Retinal pigment epithelial cell (primary cell): ENCODE measurements at places on chromosomes 7 and 10.
A peak's percentile ranks its signal among the peaks of the same experiment; 100 is the strongest.

GRCh38 chr7:25863729-25864110, 288.3 kb upstream of the NFE2L3 start:
- DNase-seq: no peak

DNA sequence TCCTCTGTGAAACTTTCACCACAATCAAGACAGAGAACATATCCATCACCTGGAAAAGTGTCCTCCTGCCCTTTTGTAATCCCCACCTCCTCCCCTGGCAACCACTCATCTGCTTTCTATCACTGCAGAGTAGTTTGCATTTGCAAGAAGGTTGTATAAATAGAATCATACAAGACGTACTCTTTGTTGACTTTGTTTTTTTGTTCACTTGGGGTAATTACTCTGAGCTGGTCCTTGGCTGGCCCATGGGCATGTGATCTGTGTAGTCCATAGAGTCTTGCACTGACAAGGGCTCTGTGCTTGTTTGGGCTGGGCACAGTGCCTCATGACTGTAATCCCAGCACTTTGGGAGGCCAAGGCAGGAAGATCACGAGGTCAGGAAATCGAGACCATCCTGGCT, 7.8 kb upstream of the HACD1 start:
- DNase-seq: no peak

GRCh38 chr7:116455499-116455898, 44.0 kb upstream of the CAV2 start:
- no peak for DNase-seq

- DNase-seq: no peak
Measured at GRCh38 chr7:152979376-152979775, 219.8 kb downstream of the ACTR3B start.

DNA sequence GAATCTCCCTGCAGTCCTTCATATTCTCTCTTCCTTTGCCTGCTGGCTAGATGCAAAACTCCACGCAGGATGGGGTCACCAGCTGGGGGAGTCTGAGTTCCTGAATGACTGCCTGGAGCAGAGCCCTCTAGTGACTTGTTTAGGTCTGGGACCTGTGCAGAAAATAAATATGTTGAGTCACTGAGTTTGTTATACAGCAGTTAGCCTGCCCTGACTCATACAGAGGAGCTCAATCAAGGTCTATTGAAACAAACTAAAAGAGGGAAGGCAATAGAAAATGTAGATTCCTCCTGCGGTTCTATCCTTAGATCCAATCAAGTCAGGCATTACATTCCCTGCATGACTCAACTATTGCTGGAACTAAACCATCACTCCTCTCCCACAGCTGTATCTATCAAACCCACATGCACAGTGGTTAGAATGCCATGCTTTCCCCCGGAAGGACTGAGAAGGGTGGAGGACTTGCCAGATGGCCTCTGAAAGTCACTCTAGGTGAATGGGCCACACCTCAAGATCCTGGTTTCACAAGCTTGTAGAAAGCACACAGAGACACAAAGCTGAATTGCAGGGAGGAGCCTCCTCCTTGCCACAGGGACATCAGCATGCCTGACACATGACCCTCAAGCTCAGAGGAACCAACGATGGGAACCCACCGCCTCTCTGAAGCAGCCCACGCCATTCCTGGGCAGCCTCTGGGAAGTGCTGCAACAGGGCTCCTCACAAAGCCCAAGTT, 73.9 kb downstream of the SH3PXD2A start:
- no peak for DNase-seq

GRCh38 chr7:36207451-36208291, 54.6 kb downstream of the EEPD1 start:
- no peak for DNase-seq

- no peak for DNase-seq
Measured at GRCh38 chr10:12876266-12876665, 125.2 kb downstream of the CCDC3 start.

DNA sequence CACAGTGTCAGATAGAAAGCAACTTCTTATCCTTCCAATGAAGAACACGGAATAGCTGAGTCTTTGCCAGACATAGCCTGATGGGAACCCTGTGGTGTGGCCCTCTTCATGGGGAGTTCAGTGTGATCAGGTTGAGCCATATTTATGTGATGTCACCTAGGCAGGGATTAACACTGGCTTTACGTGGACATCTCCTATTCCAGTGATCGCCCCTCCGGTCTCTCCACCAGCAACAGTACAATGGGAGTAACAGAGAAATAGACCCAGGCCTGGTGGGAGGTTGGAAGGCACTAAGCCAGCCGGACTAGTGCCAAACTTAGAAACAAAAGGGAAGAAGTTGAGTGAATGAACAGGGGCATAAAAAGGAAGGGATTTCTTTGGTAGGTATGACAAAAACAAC, 358.1 kb downstream of the PRPF18 start:
- no peak for DNase-seq

DNA sequence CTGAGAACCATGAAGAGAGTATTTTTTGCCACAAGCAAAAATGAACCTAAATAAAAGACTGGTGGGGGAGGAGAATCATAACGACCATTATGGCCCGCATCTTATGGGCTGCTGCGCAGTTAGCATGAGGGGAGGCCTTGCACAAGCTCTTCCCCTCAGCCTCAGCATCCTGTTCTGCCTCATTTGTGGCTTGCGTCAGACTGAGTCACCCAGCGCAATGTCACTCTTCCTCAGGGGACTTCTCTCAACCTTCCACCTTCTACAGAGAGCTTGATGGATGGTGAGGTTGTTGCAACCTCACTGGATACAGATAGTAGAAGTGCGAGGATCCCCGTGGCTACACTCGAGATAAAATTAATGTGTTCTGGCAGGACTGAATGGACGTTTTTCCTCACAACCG, 16.8 kb upstream of the GPR15LG start:
- no peak for DNase-seq

GRCh38 chr7:38463277-38464225, 167.6 kb downstream of the AMPH start:
- DNase-seq: no peak

GRCh38 chr7:42083284-42083683, 153.7 kb downstream of the GLI3 start:
- no peak for DNase-seq

DNA sequence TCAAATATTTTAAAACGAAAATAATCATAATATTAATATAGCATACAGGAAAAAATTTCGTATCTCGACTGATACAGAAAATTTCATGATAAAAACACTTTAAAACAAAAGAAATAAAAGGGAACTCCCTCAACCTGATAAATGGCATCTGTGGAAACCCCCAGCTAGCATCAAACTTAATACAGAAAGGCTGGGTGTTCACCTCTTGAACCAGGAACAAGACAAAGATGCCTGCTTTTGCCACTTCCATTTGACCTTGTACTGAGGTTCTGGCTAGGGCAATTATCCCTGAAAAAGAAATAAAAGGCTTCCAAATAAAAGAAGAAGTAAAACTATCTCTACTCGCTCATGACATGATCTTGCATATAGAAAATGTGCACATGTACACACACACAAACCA, 2.5 kb upstream of the ALOX5 start:
- DNase-seq: no peak

GRCh38 chr7:45035893-45036292, 35.9 kb downstream of the CCM2 start:
- DNase-seq: no peak

DNA sequence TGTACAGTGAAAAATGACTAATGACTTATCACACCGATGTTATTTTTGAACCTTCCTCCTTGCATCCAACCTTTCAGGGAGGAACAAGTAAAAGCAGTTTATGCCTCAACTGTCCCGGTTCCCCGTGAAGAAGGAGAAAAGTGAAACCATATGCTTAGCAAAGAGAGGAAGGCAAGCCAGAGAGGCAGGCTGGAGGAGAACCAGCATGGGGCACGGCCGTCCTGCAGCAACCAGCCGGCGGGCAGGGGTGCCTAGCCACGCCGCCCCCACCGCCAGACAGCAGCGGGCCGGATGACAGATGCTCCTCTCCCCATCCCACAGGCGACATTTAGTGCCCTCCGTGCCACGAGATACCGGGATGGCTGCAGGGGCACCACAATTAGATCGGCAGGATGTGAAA, 421.4 kb upstream of the MGMT start:
- no peak for DNase-seq

DNA sequence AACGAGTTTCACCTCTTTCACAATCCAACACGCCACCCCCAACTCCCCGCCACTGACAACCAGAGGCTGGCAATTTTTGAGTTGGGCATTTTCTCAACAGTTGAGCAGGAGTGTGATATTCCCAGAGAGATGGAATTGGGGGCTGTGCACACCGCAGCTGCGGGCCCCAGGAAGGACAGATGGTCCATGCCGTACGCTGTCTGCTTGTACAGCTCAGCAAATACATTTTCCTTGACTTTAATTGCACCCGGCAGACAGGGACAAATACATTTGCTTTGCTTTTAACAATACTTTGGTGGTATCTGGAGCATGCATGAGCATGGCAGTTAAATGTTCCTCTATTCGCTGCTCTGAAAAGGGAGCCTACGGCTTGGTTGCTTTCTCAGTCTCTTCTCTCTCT, 354.2 kb upstream of the DPP6 start:
- no peak for DNase-seq

DNA sequence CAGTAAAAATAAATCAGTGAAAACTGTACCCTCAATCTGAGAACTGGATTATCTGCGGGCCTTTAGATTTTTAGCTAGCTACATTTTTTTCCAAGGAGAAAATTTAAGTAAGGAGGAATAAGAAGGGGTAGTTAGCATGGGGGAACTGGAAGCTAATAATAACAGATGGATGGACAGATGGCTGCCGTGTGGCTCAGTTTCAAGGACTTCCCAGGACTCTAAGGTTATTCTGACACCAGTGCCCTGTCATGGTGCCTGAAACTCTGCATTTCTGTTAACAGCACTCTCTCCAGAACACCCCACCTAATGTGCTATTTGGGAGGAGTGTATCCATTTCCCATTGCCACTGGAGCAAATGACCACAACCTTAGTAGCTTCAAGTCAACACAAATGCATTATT, 75.7 kb upstream of the PDE1C start:
- DNase-seq: no peak

DNA sequence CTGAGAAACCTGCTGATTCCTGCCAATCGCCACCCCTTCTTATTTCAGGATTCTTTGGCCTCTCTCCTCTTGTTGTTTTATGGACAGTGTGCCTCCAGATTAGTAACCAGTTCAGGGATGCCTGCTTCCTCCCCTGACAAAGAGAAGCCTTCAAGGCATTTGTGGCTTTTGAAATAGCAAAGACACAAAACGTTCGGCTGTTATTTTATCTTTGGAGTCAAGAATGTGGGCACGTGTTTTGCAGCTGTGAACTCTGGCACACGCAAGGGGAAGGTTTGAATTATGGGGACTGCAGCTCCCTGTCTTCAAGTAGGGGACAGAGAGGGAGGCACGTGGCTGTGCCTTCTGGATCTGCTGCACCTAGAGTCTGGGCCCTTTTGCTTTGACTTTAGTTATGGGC, 157.9 kb upstream of the GRB10 start:
- DNase-seq: no peak

DNA sequence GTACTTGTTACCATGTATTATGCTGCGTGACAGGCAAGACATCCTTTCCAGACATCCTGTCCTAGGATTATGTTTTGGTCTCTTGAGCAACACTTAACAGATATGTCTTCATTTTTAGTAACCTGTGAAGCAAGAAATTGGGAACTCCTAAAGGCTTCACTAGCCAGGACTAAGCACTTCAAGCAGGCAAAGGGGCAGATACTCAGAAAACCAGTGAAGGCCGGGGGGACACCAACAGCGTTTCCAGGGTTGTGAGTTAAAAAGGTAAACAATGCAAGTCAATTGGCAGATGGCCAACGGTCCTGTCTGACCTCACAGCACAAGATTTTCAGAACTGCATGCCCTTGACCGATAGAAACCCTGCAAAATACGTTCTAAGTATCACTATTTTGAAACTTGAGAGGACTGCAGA, 77.6 kb upstream of the SFMBT2 start:
- peak; percentile 8 for DNase-seq

- no peak for DNase-seq
Measured at GRCh38 chr7:46747869-46748576, 827.0 kb upstream of the IGFBP3 start.

GRCh38 chr10:132878730-132879407, 63.5 kb downstream of the CFAP46 start:
- DNase-seq: no peak

DNA sequence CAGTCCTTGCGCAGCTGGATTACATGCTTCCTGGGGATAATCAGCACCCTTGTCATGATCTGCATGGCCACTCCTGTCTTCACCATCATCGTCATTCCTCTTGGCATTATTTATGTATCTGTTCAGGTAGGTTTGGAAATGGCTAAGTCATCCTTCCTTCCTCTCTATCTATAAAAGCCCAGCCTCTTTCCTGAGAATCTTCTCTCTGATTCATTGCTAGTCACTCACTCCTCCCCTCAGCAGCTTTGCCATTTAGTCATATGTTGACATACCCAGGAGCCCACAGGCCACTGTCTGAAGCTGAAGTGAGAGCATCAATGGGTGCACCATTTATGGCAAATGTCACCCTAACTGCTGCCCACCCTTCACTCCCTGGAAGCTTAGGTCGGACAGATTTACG, 52.0 kb downstream of the ABCC2 start:
- DNase-seq: no peak

DNA sequence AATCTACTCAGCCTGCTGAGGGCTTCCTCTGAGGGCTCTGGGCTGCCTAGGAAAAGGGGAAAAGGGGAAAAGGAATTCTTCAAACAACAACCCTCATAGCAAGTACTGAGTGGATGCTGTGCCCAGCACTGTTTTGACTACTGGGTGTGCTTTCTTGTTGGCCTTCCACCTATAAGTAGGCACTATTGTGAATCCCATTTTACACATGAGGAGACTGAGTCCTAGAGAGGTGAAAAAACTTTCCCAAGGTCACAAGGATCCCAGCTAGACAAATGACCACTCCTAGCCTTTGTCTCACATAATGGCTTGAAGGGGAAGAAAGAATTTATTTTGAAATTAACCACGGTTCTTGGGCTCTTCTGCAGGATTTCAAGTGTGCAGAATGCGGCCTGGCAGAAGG, 17.1 kb downstream of the FGF8 start:
- DNase-seq: no peak

DNA sequence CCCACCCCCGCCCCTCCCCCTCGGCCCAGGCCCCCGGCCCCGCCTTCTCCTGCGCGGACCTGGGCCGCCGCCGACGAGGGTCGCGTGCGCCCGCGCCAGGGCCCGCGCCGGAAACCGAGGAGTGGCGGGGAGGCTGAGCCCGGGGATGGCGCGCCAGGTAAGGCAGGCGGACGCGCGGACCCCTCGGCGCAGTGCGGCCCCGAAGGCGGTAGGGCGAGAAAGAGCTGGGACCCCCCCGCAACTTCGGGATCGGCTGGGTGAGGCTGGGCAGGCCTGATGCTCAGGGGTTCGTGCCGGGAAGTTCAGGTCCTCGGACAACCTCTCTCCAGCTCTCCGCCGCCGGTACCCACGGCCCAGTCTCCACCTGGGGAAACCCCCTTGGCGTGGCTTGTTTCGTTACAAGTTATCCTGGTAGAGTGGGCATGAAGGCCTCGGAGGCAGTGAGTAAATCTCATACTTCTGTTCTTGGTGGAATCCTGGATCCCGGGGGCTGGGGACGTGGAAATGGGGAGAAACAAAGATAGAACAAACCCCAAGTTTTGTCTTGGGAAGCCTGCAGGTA, 58.4 kb downstream of the ZNF467 start:
- DNase-seq: no peak
